ENCODE measurements at places on chromosomes 6 and 20.

- no peak for DNase-seq
Observed at GRCh38 chr6:149823013-149823412, 41.1 kb downstream of the LRP11 start.

- DNase-seq = no peak
Observed at GRCh38 chr6:71349976-71350615, 61.5 kb downstream of the OGFRL1 start.

GRCh38 chr6:94323853-94324252 lies 904.5 kb upstream of the EPHA7 start:
- DNase-seq = no peak

DNA sequence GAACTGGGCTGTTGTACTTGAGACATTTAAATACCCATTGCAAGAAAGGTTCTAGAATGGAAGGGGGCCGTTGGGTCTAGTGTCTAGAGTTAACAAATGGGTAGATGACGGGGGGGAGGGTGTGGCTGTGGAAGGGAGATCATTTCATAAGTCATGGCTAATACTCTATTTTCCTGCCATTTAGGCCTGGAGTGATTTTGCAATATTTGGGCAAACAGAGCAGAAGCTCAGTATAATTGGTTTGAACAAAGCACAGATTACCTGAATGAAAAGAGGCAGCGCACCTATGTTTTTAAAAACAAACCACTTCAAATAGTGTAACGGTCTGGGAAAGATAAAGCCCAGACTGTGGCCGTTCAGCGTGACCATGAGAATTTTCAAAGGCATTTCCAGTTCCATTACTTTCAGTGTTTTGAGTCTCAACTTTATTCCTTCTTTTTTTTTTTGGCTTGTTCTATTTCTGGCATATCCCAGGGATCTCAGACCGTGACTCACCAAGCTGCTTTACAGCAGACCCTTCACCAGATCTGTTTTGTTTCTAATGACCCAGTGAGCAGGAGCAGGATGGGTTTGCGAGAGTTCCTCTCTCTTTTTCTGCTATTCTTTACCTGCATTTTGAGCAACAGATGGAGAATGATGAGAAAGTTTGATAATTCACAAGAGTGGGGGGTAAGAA lies 73.7 kb downstream of the LYRM2 start:
- no peak for DNase-seq

All from stimulated activated CD8-positive, alpha-beta memory T cell treated with anti-CD3 and anti-CD28 coated beads, Interleukin-7, amount 100 ng/mL, for 1 hour (primary cell).